ENCODE measurements at places on chromosomes 16 and 17.

DNA sequence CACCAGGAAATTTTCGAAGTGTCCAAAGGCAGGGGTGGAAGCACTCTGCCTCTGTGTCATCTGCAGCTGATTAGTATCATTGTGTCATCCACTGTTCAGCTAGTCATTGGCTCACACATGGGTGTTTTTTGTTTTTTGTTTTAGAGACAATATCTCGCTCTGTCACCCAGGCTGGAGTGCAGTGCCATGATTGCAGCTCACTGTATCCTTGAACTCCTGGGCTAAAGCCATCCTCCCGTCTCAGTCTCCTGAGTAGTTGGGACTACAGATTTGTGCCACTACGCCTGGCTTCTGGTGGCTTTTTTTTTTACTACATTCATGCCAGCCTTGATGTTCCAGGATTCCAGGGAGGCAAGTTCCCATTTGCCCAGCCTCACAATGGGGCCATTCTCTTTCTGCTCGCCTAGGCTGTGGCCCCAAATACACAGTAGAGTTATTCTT, 32.5 kb upstream of the MYO18A start:
- DNase-seq, result no peak

GRCh38 chr16:28562199-28562598, 8.5 kb downstream of the SGF29 start:
- no peak for DNase-seq

- DNase-seq, result no peak
Observed at GRCh38 chr16:86392436-86393152, 117.7 kb upstream of the FOXF1 start.

DNA sequence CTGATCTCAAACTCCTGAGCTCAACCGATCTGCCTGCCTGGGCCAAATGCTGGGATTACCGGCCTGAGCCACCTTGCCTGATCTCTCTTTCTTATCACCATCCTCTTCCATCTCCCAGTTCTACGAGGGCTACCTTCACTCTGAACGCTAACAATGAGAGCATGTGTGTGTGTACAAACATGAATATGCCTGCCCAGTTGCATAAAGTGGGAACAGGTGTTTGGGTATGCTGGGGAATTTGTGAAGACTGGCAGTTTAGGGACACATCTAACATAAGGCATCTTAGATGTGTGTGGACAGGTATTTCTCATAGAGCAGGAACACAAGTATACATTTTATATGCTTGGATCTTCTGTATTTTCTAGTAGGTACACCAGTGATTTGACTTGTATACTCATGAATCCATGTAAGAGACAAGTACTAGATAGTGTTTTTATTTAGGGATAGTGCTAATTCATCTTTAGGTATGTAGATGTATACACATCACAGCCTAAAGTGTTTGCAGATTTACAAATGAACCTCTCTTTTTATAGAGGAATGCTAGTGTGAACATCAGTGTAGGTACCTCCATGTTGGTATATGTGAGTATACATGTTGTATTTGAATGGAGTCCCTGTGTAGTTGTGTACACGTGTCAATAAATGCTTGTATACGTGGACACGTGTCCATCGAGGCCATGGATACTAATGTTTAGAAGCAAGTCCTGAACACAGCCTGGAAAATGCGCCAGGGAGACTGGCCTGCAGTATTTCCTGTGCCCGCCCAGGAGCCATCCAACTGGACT, 1.2 kb upstream of the DLX4 start:
- no peak for DNase-seq

DNA sequence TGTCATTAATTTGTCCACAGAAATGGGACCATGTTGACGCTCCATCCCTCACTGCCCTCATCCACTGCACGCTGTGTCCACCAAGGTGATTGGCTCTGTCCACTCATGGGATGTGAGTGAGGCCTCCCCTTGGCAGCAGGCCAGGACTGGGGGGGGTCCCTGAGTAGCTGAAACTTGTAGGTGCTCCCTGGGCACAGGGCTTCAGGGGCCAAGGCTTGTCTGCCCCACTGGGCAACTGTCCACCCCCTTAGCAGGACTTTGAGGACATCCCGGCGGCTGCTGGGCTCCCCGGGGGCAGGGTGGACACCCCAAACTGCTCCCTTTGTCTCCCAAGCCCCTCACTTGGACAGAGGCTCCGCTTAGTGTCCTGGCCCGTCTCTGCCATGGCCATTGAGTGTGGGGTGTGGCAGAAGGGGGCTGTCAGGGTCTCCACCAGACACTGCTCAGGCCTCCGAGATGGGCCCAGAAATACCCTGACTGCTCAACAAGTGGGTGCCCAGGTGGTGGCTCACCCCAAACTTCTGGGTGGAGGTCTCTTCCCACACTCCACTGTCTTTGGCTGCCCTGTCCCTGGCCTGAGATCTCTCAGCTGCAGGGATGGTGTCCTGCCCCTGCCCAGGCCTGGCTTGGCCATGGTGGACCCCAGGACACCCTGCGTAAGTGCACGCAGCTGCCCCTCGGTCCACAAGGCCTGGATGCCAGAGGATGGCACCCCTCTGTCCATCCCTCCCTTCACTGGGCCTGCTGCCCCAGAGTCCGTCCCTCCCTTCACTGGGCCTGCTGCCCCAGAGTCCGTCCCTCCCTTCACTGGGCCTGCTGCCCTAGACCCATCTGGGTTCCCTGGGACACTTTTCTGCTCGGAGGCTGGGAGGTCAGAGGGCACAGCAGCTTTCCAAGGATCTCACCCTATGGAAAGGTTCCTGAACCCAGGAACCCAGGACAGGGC, 2.9 kb upstream of the RAB40C start:
- DNase-seq, result no peak

DNA sequence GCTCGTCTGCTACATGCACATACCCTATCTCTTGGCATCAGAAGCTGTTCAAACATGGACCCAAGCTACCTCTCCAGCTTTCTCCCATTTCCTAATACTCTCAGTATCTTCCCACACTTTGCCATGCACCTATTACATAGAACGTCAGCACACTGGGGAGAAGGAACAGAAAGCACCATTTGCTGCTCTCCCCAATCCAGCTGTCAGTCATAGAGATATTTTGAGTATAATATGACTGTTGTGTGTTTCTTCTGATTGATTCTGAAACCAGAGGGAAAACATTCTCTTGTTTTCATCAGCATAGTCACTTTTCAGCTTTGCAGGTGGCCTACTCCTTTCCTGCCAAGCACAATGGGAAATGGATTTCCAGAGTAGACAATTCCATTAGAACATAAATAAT, 107.1 kb downstream of the ADAMTS18 start:
- peak; percentile 72 for DNase-seq

- DNase-seq, result no peak
Observed at GRCh38 chr17:67137860-67138259, 93.5 kb downstream of the CACNG1 start.

GRCh38 chr16:79843631-79844043, 243.1 kb upstream of the MAF start:
- DNase-seq, result peak; percentile 74

GRCh38 chr17:59361916-59362810, 30.7 kb downstream of the YPEL2 start:
- peak; percentile 77 for DNase-seq

GRCh38 chr17:77853191-77853977, 105.1 kb upstream of the TNRC6C start:
- no peak for DNase-seq

- DNase-seq, result no peak
Observed at GRCh38 chr16:30493941-30494488, 21.5 kb downstream of the ITGAL start.

DNA sequence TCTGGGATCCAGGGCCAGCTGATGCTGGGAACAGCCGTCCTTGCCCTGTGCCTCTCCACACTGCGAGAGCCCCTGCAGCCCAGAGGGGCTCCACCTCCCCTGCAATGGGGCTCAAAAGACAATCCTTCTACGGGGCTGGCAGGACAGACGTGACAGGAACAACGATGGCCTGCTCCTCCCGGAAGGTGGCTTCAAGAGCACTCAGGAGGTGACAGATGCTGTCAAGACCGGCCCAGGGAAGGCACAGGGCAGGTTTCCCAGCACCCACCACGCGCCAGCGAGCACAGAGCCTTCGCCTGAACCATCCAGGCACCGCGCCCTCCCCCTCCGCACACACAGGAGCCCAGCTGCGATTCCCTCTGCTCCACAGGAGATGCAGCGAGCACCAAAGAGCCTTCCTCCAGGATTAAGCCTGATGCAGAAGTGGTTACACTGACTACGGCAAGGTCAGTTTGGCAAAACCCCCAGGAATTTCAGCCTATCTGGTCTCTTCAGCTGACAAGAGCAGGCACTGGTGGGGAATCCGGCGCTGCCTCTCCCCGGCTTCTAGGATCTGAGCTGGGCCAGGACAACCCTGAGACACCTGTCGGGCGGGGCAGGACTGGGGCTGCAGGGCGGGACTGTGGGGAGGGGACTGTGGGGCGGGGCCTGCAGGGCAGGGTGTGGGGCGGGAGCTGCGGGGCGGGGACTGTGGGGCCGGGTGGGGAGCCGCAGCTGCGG, 103.4 kb downstream of the ZNF778 start:
- no peak for DNase-seq

DNA sequence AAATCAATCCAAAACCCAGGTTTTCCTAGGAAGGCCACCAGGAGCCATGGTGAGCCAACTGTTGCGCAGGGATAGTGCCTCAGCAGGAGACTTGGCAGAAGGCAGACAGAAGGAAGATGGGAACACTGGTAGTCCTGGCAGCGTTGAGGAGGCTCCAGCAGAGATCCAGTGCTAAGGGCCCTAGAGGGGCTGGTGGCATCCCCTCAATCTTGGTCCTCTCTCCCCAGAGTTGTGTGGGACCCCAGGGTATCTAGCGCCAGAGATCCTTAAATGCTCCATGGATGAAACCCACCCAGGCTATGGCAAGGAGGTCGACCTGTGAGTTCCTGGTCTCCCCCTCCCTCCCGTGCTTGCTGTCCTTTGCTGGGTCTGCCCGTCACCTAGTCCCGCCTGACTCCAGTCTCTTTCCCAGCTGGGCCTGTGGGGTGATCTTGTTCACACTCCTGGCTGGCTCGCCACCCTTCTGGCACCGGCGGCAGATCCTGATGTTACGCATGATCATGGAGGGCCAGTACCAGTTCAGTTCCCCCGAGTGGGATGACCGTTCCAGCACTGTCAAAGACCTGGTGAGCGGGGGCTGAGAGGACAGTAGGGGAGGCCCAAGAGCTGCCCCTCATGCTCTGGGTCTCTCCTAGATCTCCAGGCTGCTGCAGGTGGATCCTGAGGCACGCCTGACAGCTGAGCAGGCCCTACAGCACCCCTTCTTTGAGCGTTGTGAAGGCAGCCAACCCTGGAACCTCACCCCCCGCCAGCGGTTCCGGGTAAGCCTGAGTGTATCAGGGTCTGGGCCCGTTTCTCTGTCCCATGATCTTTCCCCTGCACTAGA, 5.7 kb downstream of the CFAP119 start:
- DNase-seq, result no peak

- DNase-seq, result no peak
Observed at GRCh38 chr17:38569701-38570512, 35.8 kb downstream of the SRCIN1 start.

- DNase-seq, result no peak
Observed at GRCh38 chr16:35733278-35733965, 2274.0 kb downstream of the TP53TG3F start.

DNA sequence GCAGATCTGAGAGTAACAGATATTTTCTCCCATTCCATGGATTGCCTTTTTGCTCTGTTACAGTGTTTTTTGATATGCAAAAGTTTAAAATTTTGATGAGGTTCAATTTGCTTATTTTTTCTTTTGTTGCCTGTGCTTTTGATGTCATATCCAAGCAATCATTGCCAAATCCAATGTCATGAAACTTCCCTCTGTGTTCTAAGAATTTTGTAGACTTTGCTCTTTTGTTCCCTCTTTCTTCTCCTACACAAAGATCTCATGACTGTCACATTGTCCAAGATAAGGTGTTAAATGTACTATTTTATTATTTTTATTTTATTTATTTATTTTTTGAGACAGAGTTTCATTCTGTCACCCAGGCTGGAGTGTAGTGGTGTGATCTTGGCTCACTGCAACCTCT, 18.9 kb upstream of the KCNH6 start:
- DNase-seq, result no peak

DNA sequence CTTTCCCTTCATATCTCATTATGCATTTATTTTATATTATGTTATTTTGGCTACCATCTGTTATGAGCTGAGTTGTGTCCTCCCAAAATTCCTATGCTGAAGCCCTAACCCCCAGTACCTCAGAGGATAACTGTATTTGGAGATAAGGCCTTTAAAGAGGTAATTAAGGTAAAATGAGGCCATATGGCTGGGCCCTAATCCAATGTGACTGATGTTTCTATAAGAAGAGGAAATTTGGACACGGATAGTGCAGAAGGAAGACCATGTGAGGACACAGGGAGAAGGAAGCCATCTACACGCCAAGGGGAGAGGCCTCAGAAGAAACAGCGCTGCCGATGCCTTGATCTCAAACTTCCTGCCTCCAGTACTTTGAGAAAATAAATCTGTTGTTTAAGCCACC, 557.7 kb upstream of the CDH5 start:
- no peak for DNase-seq

DNA sequence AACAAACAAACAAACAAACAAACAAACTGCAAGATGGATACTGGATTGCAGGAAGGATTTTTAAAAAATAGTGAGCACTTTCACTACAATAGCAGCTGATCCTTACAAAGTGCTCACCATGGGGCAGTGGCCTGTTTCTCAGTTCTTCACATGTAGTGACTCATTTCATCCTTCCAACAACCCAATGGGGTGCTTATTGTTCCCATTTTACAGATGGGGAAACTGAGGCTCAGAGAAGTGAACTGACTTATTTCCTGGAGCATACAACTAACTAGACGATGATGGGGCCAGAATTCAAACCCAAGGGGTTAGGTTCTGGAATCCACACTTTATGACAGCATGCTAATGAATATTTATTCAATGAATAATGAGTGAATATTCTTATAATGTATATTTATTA, 61.2 kb downstream of the MYH11 start:
- no peak for DNase-seq

GRCh38 chr16:8931859-8932258, 31.8 kb downstream of the USP7 start:
- DNase-seq, result no peak

DNA sequence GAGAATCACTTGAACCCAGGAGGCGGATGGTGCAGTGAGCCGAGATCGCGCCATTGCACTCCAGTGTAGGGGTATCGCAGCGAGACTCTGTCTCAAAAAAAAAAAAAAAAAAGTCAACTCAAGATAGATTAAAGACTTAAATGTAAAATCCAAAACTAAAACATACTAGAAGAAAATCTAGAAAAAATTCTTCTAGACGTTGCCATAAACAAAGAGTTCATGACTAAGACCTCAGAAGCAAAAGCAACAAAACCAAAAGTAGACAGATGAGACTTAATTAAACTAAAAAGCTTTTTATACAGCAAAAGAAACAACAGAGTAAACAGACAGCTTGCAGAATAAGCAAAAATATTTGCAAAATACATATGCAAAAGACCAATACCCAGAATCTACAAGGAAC, 61.2 kb upstream of the ABCC11 start:
- DNase-seq, result no peak

GRCh38 chr17:57557834-57558681, 187.0 kb downstream of the CCDC182 start:
- DNase-seq, result no peak

DNA sequence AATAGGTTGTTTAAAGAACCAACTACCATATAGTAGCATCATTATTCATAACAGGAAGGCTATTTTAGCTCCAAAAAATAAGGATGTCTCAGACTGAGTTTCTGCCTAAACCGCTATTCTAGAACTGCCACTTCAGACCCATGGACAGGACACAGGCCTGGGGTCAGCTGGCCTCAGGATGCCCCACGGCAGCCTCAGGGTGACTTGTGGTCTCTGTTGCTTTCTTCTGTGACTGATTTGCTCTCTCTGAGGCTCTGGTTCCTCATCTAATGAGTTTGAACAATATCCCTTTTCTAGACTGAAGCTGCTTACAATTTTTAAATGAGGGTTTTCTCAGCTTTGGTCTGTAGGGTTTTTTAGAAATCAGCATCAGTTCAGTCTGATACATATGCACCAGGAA, 31.8 kb upstream of the IRF8 start:
- DNase-seq, result no peak

Measured in activated CD4-positive, alpha-beta T cell treated with anti-CD3 and anti-CD28 coated beads, Interleukin-10, Interleukin-2, amounts not matched to agents 100 ng/mL and 50 ng/mL, durations not matched to agents 16 hours and 8 hours (primary cell).